NK-92 treated with Interleukin-12 subunit alpha and Interleukin-12 subunit beta, amount 100 ng/mL, for 24 hours (cell line): ENCODE measurements at places on chromosomes 5 and 9.

DNA sequence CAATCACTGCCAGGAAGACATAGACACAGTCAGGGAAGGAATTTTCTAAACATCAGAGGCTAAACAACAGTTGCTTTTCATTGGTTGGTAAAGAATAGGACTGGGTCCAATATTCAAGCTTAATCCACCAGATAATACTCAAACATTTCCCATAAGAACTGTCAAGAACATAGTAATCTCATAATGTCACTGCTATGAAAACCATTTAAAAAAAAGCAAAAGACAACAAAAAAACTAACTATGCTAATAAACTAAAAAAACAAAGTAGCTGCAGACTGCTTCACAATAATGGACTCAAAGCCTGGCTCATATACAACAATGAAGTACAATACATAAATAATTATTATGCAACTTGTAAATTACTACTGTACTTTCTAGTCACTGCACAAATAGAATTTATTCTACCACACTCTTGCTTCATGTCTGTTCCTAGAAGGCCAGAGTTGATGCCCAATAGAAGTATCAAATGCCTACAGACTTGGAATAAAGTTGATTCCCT, 148.7 kb downstream of the MLLT3 start:
- no peak for DNase-seq

GRCh38 chr5:128491291-128491690, 46.8 kb downstream of the FBN2 start:
- no peak for DNase-seq

DNA sequence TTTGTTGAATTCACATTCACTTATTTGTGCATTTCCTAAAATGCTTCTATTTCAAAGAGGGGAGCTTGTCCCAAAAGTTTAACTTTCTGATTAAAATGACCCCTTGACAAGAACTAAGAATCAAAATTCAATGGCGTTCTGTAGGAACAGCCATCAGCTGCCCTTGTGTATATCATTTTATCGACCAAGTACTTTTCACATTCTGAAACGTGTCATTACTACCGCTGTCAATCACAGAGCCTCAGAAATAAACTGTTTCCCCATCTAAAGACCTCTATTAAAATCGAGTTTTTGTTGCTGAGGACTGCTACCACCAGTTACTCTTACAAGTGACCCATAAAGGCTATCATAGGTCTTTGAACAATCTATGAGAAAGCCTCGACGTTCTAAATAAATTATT, 1.6 kb upstream of the FOXD1 start:
- no peak for DNase-seq

- no peak for DNase-seq
Measured at GRCh38 chr5:10479154-10479721, 37.6 kb downstream of the ROPN1L start.

GRCh38 chr9:111233963-111234362, 96.1 kb downstream of the OR2K2 start:
- DNase-seq, result no peak

- DNase-seq, result no peak
Measured at GRCh38 chr5:134917070-134917815, 12.3 kb downstream of the PCBD2 start.

- DNase-seq, result no peak
Measured at GRCh38 chr5:132394667-132395259, 25.3 kb downstream of the SLC22A5 start.

GRCh38 chr5:2912741-2913140, 161.3 kb upstream of the IRX2 start:
- DNase-seq, result no peak

DNA sequence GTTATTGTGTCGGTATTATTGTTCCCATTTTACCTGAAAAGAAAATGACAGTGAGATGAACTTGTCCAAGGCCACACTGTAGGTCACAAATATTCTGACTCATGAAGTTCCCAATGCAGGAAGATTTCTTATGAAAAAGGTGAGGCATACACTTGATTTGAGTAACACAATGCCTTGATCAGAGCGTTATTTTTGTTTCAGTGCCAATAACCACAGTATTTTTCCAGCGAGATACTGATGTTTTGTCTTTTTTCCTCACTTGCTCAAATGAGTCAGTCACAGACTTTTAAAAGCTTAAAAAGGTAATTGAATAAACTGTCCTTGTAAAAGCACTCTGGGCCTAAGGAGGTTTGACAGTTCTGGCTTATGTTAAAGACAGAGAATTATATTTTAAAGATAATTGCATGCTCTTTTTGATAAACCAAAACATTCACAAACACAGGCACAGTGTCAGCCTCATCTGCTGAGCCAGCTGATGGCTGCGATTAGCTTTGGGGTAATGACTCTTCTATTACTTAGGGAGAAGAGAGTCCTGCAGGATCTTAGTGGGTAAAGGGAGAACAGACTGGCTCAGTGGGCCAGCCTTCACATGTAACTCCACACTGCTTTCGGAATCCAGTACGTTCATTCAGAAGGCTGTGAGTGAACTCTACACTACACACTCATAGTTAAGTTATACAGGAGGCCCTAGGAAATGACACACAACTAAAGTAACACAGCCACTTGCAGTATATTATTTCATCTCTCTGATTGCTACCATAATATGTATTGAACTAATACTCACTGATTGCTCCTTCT, 165.5 kb upstream of the CD180 start:
- no peak for DNase-seq

- DNase-seq, result no peak
Measured at GRCh38 chr5:114362977-114363761, 1.3 kb downstream of the KCNN2 start.

GRCh38 chr5:124353016-124353415, 393.4 kb downstream of the ZNF608 start:
- DNase-seq, result no peak

DNA sequence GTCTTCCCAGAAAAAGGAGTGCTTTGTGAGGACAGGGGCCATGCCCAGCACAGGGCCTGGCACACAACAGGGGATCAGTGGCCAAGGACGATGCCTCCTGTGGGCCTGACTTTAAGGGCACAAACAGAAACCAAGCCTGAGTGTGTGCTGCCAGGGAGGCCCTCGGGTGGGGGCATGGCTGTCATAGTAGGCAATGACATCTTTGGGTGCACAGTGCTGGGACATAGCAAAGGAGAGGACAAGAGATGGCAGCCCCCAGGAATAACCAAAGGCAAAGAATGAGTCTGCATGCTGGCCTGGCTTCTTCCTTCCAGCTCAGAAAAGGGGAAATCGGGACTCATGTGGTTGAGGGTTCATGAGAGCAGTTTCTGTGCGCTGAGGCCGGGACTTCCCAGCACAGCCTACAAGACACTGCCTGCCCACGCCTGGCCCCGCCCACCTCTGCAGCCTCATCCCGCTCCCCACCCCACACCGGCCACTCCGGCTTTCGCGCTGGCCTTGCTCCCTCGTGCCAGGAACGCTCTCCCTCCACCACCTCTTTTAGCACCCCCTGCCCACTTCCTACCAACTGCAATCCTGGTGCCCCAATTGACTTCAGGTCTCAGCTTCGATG, 13.8 kb upstream of the LHX2 start:
- DNase-seq, result no peak

- no peak for DNase-seq
Measured at GRCh38 chr5:103669615-103670014, 107.0 kb upstream of the NUDT12 start.

GRCh38 chr5:11904265-11904906, at the start of gene CTNND2:
Gene CTNND2 (minus strand): TSS chr5:11904446. CDS start chr5:11903853, 593 bp downstream.
- no peak for DNase-seq

DNA sequence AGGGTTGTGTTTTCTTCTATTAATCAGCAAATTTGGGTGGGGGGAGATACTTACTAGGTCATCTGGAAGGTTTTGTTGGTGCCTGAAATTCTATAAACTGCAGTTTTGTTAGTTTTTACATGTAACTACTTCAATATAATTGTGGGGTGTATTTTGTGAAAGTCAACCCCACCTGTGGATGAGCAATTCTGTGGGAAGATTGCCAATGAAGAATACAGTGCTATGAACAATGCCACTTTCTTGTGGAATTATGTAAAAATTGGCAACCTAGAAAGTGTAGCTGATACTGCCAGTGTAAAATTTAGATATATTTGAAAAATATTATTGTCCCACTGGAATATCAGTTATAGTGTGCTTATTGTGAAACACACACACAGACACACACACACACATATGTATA, 80.7 kb downstream of the VCAN start:
- no peak for DNase-seq

DNA sequence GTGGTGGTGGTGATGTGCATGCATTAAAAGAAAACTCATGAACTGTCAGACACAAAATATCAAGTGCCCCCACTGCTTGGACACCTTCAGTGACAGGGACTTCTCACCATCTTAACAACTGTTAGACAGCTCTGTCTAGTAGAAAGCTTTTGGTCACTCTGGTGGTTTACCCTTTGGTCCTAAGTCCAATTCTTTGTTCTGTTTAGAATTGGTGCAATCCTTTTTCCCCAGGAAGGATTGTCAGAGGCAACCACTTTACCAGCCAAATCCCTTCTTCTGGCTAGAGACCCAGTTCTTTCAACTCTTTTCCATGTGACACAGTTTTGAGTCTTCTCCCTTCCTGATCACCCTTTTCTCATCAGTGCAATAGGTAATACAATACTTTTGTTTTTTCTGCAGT, 140.2 kb downstream of the SEC61B start:
- no peak for DNase-seq

DNA sequence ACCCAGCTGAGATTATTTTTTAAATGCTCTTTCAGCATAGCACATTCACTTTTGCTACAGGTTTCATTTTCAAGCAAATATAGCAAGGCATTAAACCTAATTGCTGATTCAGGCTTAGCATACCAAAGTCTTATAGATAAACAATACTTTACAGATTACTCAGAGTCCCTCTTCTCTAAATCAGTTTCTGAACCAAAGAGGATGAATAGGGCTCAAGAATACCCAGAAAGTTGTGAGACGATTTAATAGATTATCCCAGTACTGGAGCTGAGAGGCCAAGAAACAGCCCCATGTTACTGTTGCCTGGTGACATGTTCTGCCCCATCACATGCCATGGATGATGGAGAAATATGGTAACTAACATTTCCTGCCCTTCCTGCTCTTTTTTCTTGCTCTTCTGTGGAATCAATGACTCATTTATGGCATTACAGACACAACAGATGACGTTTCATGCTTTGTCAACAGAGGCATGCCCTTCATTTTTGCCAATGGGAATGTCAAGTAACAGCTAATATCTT, 18.1 kb upstream of the SSBP2 start:
- no peak for DNase-seq

DNA sequence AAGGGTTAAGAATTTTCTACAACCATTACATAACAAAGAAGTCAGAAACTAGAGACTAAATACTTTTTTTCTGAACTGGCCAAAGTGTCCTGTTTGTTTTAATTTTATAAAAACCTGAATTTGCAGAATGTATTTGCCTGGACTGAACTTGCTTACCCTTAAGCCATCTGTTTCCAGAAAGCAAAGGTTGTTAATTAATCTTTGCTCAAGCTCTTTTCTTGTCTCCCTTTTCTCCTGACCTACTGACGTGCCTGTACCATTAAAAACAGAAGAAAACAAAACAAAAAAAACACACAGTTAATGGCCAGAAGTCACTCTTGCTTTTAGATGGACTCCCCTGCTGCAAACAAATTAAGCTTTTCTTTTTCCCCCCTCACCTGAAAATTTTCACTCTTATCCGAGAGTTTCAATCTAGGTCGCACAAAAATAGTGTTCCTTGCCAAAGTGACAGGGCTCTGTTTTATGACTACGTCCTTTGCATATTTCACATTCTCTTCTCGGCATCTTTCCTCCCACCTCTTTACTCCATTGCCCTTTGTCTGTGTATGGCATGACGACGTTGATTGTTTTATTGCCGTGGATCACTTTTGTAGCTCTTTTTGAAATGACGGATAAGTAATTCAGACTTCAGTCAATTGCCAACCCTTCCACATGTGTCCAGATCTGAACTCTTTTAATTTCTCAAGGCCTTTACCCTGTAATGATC, 333.8 kb upstream of the GRIN3A start:
- no peak for DNase-seq

DNA sequence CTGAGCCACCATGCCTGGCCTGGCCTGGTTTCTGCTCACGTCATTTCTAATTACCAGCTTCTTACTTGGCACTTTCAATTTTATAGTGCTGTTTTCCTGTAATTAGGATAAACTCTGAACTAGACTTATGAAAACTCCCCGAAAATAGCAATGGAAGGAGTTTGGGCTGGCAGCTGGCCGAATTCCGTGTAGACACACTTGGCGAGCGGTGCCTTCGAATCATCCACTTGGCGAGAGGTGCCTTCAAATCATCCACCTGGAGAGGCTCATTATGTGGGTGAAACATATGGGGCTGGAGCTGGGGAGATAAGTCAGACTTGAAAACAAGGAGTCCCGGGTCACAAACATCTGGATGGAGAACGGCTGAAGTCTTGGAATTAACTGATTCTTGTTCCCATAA, 203.7 kb downstream of the ROR2 start:
- DNase-seq, result no peak

GRCh38 chr5:123350742-123351141, 72.5 kb downstream of the CEP120 start:
- DNase-seq, result no peak

- no peak for DNase-seq
Measured at GRCh38 chr9:128275198-128276007, at the start of gene GOLGA2. Gene GOLGA2 (minus strand): TSS chr9:128276007. CDS start chr9:128275976, 31 bp downstream.

DNA sequence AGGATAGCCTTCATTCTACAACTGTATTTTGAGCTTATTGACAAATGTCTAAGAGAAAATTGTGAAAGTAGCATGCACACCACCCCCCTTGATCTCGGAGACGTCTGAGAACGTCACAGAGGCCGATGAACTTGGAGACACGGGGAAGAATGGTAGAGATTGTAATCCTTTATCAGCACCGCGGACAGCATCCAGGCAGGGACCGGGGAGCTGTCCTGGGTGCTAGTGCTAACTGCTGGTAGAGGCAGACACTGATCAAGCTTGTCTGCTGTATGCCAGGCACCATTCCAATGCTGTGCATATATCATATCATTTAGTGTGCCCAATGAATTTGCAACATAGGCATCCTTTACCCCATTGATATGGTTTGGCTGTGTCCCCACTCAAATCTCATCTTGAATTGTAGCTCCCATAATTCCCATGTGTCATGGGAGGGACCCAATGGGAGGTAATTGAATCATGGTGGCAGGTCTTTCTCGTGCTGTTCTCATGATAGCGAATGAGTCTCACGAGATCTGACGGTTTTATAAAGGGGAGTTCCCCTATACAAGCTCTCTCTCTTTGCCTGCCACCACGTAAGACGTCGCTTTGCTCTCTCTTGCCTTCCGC, 98.8 kb downstream of the LHX2 start:
- DNase-seq, result no peak

- DNase-seq, result no peak
Measured at GRCh38 chr5:2131196-2131595, 248.5 kb upstream of the IRX4 start.

GRCh38 chr9:129068990-129069861, 11.7 kb upstream of the DOLPP1 start:
- DNase-seq, result no peak

- no peak for DNase-seq
Measured at GRCh38 chr5:113382731-113383130, 52.1 kb downstream of the TSSK1B start.

- DNase-seq, result peak; percentile 1
Measured at GRCh38 chr9:117555964-117556629, 141.2 kb upstream of the ASTN2 start.

GRCh38 chr9:130891688-130892476, 4.7 kb downstream of the QRFP start:
- DNase-seq, result no peak

GRCh38 chr9:108835831-108836230, 20.0 kb downstream of the ACTL7B start:
- DNase-seq, result no peak
